ENCODE measurements at places on chromosomes 1 and 21.

GRCh38 chr1:7069931-7070330, 284.7 kb downstream of the CAMTA1 start:
- DNase-seq: no peak

- DNase-seq: no peak
Observed at GRCh38 chr1:157196245-157196543, 58.0 kb upstream of the ETV3 start.

- DNase-seq: no peak
Observed at GRCh38 chr1:106492880-106493279, 563.6 kb upstream of the PRMT6 start.

DNA sequence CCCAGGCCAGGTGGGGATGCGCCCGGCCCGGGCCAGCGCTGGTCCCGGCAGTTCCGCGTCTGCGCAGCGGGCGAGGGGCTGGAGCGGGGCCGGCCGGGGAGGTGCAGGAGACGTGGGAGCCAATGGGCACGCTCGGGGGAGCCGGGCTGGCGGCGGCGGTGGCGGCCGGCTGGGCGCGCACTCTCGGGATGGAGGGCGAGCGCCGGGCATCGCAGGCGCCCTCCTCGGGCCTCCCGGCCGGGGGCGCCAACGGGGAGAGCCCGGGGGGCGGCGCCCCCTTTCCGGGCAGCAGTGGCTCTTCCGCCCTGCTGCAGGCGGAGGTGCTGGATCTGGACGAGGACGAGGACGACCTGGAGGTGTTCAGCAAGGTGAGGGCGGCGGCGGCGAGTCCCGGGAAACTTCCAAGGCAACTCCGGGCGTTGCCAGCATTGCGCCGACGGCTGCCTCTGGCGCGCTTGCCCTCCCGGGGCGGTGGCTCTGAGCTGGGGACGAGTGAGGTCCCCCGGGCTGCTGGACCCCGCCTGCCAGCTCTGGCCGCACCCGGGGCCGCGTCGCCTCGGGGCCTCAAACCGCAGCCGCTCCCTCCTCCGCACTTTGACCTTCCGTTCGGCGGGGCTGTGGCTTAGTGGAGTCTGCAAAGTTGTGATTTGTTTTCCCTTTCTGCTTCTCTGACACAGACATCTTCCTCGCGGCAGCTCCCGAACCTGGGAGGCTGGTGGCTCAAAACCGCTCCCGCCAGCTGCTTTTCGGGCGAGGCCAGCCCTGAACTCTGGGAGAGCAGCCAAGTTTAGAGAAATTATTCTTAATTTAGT, at the start of gene SNX7:
Gene SNX7 (plus strand): TSS at position 178 of the 812 bp plus-strand sequence. CDS start 11 bp downstream, at position 189.
- DNase-seq: no peak

DNA sequence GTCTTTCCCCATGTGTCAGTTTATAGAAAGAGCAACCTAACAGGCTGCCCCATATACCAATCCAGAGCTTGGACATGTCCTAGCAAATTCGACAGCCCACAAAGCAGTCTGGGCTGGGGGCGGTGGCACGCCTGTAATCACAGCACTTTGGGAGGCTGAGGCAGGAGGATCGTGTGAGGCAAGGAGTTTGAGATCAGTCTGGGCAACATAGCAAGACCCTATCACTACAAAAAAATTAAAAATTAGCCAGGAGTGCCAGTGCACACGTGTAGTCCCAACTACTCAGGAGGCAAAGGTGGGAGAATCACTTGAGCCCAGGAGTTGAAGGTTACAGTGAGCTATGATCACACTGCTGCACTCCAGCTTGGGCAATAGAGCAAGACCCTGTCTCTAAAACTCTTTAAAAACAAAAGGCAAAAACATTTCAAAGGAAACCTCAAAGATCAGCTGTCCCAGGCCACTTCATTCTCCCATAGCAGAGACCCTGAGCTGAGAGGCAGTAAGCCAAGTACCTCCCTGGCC, 54.4 kb downstream of the SETD4 start:
- DNase-seq: no peak

GRCh38 chr1:212760126-212760823, 31.3 kb downstream of the NSL1 start:
- peak; percentile 70 for DNase-seq

GRCh38 chr1:74822851-74823401, 90.0 kb downstream of the TYW3 start:
- no peak for DNase-seq

DNA sequence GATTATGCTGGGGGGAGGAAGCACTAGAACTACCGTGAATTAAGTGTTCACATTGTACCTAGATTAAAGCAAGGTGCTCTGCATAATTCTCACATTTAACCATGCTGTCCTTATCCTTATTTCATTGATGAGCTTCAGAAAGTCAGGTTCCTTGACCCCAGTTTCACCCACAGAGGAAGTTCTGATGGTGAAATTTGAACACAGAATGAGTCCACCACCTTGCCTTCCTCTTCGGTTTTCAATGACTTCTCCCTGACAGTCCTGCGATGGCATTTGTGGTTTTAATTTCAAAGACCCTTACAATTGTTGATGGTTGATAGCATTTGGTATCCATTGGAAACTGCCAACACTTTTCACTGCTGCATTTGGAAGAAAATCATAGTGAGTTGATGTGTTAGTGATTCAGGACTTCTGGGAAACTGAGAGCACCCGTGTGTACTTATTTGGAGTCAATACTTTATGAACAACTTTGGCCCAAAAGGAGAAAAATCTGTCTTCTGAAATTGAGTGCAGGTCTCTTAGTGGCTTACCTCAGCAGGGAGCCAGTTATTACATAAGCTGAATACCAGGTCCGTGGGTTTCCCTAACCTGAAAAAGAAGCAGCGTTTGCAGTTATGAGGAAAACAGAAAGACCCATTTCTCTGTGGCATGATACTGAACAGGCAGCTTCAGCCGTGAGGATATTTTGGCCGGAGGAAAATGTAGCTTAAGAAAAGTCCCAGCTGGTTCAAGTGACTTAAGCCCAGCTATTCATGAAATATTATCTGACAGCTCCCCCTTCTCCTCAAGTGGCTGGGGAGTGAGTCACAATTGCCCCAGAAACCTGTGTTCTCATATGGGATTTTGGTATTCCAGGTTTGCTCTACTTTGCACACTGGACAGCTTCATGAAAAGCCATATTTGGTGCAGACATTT, 47.5 kb downstream of the ROR1 start:
- DNase-seq: no peak

GRCh38 chr1:23779826-23780371, 1.7 kb downstream of the PITHD1 start:
- no peak for DNase-seq

DNA sequence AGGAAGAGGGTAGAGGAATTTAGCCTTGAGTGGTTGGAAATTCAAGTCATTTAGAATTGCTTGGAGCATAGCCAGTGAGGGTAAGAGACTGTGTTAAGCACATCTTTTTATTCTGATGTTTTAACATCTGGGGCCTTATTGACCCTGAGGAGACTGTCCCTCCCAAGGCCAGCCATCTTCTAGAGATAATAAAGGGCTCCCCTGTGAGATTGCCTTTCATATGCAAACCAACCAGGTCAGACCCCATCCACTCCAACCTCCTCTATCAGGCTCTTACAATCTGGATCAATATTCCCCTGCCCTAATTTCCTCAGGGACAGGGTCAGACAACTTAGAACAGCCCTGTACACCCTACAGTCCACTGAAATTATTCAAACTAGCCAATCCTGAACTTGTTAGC, 93.8 kb downstream of the ATP1B1 start:
- DNase-seq: no peak

DNA sequence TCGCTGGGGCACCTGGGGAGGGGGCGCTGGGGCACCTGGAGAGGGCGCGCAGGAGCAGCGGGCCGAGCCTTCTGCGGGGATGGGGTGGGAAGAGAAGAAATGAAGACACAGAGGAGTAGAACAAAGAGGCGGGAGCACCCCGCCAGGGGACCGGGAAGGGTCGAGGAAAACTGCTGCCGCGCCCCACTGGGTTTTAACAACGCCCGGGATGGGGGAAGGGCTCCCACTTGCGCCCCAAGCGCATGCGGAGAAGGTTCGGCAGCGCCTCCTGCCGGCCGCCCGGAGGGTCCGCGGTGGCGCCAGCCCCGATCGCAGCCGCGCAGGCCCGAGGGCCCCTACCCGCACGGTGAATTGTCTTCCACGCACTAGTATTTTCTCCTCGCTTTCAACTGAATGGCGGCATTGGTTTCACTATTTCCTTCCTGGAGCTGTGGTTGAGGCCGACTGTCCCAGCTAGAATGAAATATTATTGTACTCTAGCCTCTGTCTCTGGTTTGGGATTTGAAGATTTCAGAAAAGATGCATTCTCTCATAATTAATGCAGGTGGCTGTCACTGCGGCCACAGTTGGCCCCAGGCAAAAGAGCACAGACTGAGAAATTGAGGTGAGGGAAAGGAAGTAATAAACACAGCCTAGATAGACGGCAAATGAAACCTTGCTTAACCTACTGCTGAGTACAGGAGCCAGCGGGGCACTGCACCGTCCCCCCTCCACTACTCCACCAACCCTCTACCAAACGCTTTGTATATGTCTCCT, 57.3 kb downstream of the MAB21L3 start:
- peak; percentile 81 for DNase-seq

DNA sequence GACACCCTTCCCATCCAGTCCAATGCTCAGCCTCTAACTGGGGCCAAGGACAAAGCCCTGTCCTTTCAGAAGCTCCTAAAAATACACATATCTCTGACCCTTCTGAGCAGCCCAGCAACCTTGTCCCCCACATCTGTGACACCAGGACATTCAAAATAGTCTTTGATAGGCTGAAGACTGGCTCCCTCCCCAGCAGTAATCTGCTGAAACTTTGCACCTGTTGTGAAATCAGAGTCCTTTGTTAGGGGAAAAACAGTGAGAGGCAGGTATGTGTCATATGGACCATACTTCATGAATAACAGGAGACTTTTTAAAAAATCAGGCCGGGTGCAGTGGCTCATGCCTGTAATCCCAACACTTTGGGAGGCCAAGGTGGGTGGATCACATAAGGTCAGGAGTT, 82.4 kb upstream of the VAMP3 start:
- DNase-seq: no peak

DNA sequence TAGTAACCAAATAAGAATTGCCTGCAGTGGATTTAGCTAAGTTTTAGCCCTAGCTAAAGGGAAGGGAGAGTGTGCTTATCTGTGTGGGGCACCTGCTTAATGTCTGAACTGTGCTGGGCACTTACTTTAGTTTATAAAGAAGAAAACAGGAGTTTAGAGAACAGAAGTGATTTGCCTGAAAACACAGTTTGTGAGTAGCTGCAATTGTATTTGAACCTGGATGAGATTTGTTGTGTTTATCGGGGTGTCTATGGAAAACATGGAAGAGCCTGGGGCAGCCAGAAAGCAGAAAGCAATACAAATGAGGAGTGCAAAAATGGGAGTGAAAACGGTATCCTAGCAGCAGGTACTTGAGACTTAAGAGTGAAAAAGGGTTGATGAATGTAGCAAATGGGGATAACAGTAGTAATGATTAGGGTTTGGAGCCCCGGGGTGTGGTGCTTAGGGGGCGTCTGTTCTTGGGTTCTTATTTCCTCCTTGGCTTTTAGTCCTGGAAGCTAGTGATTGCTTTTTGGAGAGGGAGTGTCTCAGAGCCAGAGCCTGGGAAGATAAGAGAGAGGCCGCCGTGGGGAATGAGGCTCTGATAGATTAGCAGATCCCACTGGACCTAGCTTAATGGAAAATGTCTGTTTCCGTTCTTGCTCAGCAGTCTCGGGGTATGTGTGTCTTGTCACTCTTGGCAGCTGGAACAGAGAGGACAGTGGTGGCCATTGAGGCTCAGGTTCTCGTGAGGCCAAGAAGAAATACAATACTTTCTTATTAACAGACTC, 5.6 kb downstream of the PRCC start:
- DNase-seq: no peak

- DNase-seq: no peak
Observed at GRCh38 chr1:197921235-197922069, 4.3 kb downstream of the LHX9 start.

DNA sequence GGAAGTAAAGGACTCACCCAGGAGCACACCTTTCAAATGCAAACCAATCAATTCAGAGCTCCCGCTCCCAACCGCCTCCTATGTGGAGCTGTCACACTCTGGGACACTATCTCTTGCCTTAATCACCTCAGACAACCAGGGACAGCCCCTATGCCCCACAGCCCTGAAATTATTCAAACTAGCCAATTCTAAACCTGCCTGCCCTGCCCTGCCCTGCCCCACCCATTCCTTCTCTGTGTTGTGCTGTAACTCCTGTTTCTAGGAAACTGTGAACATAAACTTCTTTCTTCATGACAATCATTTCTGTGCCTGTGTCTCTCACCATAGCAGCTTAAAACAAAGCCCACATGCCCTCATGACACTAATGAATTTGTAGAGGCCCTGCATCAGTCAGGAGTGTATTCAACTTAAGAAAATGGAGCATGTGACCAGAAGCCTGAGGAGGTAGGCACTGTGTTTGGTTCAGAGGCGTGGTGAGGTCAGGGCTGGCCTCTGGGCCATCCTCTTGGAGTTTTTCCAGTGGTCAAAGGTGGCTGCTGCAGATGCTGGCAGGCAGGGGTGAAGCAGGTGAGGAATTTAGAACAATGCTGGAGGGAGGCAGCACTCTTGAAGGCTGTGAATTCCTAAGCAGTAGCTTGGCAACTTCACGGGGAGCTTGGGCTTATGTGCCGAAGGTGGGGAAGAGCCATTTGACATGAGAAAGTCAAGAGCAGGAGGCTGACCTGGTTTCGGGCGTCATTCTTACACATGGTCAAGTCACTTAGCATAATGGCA, 74.5 kb downstream of the RHOU start:
- no peak for DNase-seq

DNA sequence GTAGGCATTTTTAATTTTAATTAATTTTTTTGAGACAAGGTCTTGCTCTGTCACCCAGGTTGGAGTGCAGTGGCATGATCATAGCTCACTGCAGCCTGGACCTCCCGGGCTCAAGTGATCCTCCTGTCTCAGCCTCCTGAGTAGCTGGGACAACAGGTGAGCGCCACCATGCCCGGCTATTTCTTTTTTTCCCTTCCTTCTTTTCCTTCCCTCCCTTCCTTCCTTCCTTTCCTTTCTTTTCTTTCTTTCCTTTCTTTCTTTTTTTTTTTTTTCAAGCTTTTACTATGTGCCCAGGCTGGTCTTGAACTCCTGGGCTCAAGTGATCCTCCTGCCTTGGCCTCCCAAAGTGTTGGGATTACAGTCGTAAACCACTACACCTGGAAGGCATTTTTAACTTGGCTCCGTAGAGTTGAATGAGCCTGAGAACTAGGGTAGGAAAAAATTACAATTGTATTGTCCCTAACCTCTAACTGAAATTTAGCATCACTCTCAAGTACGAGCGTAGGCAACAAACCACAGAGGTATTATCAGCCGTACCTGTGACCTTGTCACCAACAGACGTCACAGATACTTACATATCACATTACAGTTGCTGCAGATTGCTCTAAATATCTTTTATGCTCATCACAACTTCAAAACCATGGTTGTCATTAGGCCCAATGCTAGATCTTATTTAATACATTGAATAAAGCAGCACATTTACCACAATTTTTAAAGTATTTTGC, 8.0 kb downstream of the RUNX3 start:
- DNase-seq: no peak

DNA sequence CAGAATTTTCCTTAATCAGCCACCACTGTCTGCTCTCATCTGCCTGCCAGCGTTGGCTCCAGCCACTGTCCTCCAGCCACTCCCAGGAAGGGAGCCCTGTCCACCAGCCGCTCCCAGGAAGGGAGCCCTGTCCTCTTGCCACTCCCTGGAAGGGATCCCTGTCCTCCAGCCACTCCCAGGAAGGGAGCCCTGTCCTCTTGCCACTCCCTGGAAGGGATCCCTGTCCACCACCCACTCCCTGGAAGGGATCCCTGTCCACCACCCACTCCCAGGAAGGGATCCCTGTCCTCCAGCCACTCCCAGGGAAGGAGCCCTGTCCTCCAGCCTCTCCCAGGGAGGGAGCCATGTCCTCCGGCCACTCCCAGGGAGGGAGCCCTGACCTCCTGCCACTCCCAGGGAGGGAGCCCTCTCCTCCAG, 726.5 kb downstream of the PTPRU start:
- no peak for DNase-seq

- no peak for DNase-seq
Observed at GRCh38 chr1:91036894-91037829, 15.3 kb upstream of the ZNF644 start.

All from GM12865 (cell line).